ENCODE measurements at places on chromosomes 5 and 9.

DNA sequence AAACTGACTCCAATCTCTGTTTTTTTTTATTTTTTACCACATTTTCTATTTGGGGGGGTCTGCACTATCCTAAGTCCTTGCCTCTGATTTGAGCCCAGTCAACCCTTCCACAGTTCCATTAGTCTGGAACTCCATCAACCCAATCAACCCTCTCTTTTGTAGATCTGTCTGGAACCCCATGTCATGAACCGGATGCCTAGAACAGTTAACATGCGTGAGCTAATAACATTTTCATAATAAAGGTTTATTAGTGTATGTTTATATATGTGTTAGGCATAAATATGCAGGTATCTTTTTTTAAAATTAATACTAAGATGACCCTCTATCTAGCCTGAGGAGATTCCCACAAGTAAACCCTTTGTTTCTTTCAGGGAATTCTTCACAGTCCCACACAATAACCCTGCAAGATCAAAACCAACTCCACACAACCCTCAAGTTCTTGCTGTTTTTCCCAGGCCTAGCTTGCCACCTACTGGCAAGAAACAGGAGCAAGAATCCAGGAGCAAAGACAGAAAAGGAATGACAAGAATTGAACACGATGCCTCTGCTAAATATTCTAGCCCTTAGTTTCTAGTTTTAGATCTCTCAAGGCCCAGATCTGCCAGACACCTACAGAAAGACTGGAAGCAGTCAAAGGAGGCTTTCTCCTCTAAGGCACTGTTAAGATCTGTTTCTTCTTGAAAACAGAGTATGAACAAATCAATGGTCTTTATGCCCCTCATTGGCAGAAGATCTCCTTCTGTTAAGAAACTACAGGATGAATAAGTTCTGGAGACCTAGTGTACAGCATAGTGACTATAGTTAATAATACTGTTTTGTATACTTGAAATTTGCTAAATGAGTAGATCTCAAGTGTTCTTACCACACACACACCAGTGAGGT is 100.4 kb downstream of the TRIM36 start:
- peak; percentile 7 for DNase-seq

DNA sequence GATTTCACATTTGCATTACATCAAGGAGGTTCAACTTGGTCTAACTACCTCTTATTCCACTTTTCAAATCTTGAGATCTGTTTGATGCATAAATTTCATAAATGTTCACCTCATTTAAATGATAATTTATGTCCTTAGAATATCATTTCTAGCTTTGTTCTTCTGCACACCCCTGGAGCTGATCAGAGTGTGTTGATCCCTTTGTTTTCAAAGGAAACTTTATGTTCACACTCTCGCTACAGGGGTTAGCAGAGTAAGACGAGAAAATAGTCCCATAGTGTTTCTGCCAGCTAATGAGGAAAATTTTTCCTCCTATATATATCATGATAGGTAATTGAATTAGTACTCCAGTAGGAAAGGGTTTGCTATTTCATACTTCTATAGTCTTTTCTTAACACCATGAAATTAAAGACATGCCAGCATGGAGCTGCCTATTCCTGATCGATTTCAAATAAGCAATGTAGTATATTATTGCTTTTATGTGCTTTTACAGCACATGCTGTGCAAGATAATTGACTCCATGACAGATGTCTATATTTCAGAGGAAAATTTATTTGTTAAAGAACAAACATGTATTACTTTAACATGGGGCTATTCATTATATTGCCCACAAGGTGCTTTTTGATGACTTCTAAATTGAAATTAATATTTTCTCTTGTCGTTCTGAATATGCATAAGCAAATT is 4.8 kb upstream of the PAM start:
- no peak for DNase-seq

- DNase-seq: no peak
Observed at GRCh38 chr9:18012170-18012569, 433.3 kb downstream of the SH3GL2 start.

- no peak for DNase-seq
Observed at GRCh38 chr9:26565118-26565517, 327.5 kb downstream of the CAAP1 start.

DNA sequence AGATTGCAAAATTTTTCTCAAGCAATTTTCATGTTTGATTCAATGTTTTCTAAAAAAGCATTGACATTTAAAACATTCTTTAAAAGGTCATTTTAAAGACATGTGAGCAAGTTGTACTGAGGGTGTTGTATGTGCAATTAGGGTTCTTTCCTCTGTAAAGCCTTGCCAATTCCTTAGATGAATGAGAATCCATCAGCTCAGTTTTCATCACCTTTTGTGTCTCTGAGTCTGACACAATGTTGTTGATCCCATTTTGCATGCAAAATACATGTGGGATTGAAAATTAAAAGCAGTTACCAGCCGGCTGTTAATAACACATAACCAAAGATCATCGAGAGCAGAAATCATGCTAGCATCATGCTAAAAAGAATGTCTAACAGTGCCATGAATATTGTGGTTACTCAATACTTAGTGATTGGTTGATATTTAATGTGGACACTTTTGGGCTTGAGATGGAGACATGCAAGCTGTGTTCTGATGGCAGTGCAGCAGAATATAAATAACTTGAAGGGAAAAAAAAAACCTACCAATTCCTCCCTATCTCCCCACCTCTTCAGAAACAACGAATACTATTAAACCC is 57.7 kb downstream of the FGF10 start:
- DNase-seq: no peak

- DNase-seq: no peak
Observed at GRCh38 chr5:94397508-94397907, 220.9 kb downstream of the KIAA0825 start.

DNA sequence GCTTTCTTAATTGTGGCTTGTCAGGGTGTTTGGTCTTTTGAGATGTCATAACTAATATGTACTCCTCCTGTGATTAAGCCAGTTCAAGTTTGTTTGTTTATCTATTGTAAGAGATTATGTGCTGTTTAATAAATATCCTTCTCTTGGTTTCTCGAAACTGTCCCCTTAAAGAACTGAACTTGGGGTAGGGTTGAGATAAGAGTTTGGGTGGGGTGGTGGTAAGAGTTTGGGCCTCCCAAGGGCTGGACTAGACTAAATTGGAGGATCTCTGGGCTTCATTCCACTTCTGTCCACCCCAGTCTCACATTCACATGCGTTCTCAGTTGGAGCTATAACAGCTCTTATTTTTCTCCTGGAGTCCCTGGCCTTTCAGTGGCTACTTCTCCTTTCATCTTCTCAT is 38.2 kb downstream of the AQP7 start:
- DNase-seq: no peak

DNA sequence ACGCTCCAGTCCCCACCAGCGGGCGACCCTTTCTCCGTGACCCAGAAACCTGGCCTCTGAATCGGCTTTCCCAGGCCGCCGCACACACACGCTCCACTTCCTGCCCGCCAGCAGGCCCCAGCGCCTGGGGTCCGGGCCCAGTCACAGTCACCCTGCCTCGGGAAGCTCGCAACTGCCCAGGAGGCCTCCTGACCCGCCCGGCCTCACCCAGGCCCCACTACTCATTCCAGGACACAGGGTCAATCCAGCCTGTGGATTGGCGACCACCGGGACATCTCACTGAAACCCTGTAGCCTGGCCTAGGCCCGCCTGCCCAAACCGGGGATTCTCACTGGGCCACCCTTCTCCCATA is 2.7 kb upstream of the IRX4 start:
- no peak for DNase-seq

DNA sequence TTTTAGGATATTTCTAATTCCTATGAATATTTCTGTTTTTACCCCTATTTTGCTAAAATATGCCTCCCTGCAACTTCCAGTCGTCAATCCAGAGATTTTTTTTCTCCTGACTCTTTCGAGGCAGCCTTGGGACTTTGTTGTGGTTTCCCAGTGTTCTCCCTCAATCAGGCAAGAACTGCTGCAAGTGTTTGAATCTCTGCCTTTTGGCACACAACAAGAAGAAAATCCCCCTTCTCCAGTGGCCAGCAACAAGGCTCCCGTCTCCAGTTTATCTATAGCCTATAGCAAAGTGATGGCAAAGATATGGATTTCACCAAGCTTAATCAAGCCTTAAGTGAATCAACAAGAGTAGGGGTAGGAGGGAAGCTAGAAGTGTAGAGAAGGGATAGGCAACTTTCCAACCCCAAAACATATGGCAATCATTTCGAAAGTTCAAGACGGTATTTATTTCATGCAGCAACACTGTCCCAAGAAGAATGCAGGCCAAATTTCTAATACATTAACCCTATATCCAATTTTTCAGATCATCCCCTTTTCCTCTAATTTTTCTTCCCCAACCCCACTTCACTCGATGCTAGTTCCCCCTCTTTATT is 37.7 kb upstream of the PAPPA start:
- no peak for DNase-seq

DNA sequence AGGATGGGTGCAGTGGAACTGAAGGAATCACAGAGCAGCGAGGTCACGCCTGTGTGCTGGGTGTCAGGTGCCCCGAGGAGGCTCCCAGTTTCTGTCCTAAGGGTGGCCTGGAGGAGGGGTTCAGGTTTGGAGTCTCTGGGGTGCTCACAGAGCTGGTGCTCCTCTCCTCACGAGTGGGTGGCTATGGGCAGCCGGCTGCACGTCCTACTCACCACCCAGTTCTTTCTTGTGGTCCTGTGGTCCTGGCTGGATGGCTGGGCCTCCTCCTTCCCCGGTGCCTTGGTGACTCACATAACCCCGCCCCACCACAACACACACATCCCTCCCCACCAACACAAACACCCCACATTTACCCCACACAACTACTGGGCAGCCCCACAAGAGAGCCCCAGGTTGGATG is 9.9 kb upstream of the PTGS1 start:
- no peak for DNase-seq

All from GM04504 (cell line).